ENCODE measurements at places on chromosomes 7 and 10.

DNA sequence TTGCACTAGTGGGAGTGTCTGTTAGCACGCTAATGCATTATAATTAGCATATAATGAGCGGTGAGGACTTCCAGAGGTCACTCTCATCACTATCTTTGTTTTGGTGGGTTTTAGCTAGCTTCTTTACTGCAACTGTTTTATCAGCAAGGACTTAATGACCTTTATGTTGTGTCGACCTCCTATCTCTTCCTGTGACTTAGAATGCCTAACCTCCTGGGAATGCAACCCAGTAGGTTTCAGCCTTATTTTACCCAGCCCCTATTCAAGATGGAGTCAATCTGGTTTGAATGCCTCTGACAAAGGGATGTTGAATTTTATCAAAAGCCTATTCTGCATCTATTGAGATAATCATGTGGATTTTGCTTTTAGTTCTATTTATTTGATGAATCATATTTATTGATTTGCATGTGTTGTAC is 22.5 kb upstream of the ZNF518A start:
- no peak for DNase-seq

DNA sequence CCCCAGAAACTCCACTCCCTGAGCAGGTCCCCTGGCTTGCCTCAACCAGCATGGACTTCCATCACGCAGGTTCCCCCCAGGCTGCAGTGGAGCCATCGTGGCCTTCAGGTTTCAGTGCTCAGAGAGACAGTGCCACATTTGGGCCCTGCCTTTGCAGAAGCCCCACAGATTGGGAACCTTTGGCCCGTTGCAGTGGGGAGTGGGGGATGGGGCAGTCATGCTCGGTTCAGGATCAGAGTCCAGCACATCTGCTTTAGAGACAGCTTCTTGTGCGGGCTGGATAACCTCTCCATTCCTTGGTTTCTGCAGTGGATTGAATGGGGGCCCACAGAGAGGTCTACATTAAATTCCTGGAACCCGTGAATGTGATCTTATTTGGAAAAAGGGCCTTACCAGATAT is 183.9 kb downstream of the EBF3 start:
- no peak for DNase-seq

DNA sequence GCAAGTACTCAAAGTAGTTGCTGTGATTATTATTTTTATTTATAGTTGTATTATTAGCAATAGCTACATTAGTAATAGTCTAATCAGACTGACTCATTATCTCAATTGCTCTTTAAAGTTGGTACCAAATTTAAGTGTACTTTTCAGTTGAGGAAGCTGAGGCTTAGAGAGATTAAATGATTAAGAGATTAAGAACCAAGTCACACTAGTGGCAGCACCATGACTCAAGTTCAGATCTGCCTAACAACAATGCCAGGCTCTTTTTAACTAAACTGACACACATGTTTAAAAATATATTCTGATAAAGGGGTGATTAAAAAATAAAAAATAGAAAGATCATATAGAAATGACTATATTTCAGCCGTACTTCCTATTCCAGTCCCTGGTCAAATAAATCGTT is 42.0 kb downstream of the FZD1 start:
- no peak for DNase-seq

DNA sequence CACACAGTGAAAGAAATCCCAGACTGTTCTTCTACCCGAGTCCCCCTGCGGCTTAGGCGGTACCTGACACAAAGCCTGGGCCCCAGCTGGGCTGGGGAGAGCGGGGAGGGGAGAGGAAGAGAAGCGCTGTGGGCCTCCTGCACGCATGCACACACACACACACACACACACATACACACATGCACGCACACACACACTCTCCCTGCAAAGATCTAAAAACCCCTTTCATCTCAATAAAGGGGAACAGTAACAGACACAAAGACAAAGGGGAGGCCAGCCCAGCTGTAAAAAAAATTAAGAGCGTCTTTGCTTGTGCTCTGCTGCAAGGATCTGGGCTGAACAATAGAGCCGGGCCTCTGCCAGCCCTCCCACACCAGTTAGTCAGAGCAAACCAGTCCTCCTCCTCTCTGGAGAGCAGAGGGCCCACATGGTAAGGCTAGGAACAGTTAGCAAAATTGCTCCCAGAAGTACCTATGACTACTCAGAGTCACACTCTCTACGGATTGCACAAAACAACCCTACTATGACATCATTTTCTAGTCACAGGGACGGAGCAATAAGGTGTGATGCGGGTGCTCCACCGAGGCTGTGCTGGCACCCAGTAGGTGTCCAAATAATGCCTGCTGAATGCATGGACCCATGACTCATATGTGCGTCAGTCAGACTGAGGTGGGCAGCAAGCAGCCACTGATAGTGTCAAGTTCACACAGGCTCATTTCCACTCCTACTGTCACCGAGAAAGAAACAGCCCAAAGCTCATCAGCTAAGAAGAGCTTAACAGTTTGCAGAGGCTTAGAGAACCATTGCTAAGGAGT is 9.2 kb downstream of the ITPRIP start:
- DNase-seq: peak; percentile 84

DNA sequence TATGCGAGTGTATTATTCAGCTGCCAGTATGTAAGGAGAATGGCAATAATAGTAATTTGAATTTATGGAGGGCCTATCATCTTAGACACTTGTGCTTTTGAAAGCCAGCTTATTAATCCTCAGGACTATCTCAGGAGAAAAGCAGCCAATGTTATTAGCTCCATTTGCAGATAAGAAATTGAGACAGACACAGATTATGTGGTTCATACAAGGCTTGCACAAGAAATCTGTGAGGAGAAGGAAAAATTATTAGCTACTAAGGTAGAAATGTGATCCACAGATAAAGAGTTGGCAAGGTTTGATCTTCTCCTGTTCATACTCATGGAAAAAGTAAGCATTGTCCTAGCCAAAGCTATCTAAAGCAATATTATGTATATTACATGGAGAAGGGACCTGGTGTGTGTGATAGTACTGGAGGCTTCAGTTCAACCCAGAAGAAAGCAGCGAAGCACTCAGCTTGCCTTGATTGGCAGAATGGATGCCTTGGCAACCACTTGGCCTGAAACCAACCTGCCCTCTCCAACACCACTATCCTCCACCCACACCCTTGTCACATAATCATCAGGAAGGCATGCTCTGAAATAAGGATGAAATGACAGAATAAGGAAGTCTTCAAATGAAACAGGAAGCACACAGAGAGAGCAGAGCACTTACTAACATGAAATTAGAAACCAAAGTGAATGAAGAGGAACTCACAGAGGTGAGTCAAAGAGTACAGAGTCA is 18.0 kb downstream of the MACC1 start:
- no peak for DNase-seq

DNA sequence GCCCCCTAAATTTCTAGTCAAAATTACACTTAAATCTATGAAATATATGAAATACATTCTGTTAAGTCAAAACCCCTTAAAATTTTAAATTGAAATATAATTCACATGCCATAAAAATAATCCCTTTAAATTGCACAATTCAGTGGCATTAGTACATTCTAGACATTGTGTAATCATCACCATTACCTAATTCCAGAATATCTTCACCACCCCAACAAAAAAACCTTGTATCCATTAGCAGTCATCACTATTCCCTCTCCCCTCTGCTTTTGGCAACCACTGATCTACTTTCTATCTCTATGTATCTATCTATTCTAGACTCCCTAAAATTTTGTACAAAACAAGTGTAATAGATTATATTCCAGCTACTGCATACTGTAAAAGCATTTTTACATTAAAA is 261.2 kb downstream of the GLI3 start:
- DNase-seq: no peak

- DNase-seq: no peak
Observed at GRCh38 chr7:152760854-152761748, 1.5 kb downstream of the ACTR3B start.

GRCh38 chr10:67284589-67284988 is 358.8 kb downstream of the LRRTM3 start:
- no peak for DNase-seq

GRCh38 chr7:91876391-91877133 is 3.9 kb downstream of the MTERF1 start:
- no peak for DNase-seq

GRCh38 chr10:61781969-61782403 is 119.3 kb downstream of the CABCOCO1 start:
- DNase-seq: no peak
